NB4 (cell line): ENCODE measurements at places on chromosomes 1 and 21.
A peak's percentile ranks its signal among the peaks of the same experiment; 100 is the strongest.

DNA sequence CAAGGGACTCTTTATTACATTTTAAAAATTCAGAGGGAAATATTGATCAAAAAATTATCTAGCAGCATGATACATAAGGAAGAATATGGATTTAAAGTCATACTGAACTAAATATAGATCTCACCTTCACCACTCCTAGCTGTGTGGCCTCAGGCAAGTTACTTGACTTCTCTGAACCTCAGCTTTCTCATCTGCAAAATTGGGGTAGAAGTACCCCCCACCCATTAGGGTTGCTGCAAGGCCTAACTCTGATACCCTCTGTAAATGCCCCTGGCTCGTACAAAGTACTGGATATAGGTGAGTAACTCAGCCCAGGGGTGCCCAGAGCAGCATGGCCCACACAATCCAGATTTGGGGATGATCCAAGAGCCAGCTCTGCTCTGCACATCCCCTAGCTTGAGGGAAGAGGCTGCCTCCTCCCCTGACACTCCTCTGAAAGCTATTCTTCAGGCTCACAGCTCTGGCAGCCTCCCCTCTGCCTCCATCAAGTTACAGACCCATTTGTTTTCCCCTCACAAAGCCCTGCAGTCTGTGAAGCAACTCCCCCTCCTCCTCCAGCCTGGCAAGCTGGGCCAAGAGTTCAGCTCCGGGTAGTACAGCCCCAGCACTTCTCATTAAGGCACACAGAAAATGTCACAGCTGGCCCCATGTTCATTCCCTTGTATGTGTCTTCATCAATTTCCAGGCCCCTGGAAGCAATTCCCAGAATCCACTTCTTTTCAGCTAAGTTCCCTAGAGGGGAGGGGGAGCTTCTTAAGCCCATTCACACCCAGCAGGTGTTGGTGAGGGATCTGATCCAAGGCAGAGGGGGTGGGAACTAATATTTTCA lies 143.7 kb downstream of the PLPP3 start:
- no peak for DNase-seq

- DNase-seq, result no peak
Measured at GRCh38 chr21:45859041-45859761, 122.4 kb upstream of the COL6A1 start.

DNA sequence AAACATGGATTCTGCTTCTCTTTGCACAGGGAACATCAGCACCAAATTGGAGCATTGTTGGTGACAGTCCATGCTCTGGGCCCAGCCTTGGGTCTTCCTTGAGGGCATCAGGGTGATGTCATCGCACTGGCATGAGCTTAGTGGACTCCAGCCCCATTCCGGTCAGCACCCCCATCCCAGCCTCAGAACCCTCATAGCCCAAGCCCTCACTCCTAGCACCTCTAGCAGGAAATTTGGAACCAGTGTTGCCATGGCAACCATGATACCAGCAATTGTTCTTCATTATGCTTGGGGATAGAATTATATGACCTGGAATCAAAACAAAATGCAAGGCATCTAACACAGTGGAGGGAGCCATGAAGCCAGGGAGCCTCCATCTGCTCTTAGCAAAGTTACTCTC lies 83.1 kb downstream of the VWA5B1 start:
- DNase-seq, result no peak

DNA sequence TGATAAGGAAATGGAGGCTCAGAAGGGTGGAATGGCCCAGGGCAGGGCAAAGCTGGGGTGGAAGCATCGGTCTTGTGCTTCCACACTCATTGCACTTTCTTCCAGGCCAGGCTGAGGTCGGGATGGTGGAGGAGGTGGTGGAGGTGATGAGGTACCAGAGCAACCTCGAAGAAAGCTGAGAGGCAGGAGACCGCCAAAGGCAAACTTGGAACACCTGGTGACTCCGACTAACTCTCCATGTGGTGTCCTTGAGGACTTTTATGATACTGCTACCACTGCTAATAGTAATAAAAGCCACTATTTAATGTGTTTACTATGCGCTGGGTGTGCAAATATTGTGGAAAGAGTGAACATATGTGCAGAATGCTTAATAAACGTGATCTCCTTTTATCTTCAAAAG lies 16.9 kb upstream of the BTG2 start:
- no peak for DNase-seq

DNA sequence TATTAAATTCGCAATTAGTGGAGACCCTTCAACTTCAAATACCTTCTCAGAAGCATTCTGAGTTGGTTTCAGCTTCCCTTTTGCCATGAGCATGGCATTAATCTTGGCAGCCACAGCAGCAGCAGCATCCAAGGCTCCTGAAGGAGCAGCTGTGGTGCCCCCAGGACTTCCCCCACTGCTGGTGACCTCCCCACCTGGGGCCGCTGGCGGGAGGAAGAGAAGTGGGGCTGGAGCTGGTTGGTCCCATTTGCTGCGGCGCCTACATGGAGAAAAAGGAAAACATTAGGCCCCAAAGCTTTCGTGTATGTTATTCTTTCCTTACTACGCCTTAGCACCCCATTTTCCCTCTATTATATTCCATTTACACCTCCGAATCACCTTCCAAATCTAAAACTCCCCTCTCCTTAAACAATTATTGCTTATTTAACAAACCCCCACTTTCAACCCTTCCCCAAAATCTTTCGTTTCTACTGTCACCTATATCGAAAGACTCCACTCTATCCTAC lies 569 bp downstream of the KHDC4 start:
- peak; percentile 39 for DNase-seq

GRCh38 chr1:21568006-21568746 lies 59.0 kb downstream of the ALPL start:
- DNase-seq, result no peak

- no peak for DNase-seq
Measured at GRCh38 chr1:244154872-244155531, 103.9 kb downstream of the ZBTB18 start.

GRCh38 chr1:219902951-219903350 lies 25.4 kb downstream of the SLC30A10 start:
- DNase-seq, result no peak

GRCh38 chr21:46207920-46208591 lies 20.5 kb downstream of the LSS start:
- no peak for DNase-seq

- DNase-seq, result no peak
Measured at GRCh38 chr21:14617871-14618270, 71.8 kb upstream of the SAMSN1 start.

- DNase-seq, result no peak
Measured at GRCh38 chr1:37156646-37157045, 122.3 kb upstream of the GRIK3 start.

DNA sequence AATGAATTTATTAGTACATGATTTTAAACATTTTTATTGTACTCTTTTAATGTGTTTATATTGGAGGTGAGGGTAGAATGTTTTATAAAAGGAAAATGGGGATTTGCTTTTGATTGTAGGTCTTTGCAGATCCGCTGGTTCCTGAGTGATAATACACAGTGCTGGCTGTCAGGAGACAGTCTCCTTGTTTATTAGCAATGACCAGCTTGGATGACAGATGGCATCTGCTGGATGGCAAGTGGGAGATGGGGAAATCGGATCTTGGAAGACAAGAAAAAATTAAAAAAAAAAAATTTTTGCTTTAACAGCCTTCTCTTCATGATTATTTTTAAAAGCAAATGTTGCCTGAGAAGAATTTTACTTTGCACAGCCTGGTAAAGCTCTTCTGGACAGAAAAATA lies 4.4 kb upstream of the PHTF1 start:
- DNase-seq, result no peak

GRCh38 chr1:168246506-168246905 lies 20.7 kb downstream of the SFT2D2 start:
- DNase-seq, result no peak

DNA sequence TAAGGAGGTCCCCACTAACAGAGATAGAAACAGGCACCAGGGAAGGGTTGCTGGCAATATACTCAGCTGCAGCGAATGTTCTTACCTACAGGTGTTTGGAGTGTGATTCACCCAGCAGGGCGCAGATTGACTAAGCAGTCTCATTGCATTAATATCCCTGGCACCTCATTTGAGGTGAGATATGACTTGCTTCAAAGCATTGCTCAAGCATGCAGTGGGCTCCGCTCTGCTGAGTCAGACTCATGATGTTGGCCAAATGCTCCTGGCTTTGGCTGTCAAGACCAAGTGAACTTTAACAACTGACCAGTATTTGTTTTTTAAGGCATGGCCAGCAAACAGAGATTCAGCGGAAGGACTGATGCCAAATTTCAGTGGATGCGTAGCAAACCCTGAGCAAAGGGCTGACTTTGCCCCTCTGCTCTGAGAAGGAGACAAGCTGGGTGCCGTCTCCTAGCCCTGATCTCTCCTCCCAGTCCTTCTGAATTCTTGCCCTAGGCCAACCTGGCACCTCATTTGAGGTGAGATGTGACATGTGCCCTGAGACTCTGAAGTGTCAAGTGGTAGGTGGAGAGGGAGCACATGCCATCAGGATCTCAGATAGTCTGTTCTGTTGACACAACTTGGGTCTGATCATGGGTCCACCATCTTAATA lies 187.1 kb upstream of the COA6 start:
- no peak for DNase-seq

- peak; percentile 65 for DNase-seq
Measured at GRCh38 chr1:119141020-119141424, 569 bp upstream of the WARS2 start.

DNA sequence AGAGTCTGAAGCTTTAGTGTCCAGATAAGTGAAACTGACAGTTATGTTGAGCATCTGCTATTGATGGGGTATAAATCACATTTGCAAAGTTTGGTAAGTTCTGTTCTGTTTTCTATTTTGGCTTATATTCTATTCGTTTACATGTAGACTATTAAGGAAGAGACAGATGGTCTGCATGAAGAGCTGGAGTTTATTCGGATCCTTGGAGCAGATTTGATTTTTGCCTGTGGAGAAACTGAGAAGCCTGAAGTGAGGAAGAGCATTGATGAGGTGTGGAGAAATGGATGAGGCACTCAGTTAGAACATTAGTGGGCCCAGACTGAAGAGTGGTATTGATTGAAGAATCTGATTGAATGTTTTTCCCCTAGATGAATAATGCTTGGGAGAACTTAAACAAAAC lies 50.6 kb upstream of the BMP8A start:
- no peak for DNase-seq

- no peak for DNase-seq
Measured at GRCh38 chr1:2607641-2608091, 21.1 kb downstream of the PRXL2B start.

DNA sequence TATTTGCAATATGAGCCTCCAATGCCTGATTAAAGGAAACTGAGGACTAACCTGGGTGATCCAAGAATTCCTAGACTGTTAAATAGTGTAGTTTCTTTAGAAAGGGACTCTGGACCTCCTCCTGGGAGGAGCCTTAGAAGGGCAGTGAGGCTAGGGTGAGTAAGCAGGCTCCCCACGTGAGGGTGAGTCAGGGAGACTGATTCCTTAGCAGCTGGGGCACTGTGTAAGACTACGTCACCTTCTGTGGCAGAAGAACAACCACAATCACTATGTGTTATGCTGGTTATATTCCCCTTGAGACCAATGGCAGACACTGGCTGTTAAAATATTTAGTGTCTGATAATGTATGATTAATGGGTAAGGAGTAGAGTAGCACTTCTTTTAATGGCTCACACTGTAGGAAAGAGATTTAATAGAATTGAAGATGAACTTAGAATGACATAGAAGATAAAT lies 53.3 kb upstream of the SYT14 start:
- peak; percentile 70 for DNase-seq

DNA sequence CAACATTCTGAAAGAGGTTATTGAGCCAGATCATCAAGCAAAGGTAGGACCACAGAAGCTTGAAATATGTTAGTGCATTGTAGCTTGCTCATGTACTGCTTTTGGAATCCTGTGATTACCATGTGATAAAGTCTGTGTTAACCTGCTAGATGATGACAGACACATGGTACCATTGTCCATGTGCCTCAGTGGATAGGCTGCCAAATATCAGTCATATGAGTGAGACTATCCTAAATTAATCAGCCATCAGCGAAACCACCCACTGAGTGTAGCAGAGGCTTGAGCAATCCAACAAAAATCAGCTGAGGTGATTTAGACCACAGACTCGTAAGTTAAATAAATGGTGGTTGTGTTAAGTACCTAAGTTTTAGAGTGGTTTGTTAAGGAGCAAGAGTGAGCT lies 32.7 kb upstream of the CRB1 start:
- no peak for DNase-seq

- DNase-seq, result no peak
Measured at GRCh38 chr1:12519693-12520364, 98.2 kb downstream of the DHRS3 start.

DNA sequence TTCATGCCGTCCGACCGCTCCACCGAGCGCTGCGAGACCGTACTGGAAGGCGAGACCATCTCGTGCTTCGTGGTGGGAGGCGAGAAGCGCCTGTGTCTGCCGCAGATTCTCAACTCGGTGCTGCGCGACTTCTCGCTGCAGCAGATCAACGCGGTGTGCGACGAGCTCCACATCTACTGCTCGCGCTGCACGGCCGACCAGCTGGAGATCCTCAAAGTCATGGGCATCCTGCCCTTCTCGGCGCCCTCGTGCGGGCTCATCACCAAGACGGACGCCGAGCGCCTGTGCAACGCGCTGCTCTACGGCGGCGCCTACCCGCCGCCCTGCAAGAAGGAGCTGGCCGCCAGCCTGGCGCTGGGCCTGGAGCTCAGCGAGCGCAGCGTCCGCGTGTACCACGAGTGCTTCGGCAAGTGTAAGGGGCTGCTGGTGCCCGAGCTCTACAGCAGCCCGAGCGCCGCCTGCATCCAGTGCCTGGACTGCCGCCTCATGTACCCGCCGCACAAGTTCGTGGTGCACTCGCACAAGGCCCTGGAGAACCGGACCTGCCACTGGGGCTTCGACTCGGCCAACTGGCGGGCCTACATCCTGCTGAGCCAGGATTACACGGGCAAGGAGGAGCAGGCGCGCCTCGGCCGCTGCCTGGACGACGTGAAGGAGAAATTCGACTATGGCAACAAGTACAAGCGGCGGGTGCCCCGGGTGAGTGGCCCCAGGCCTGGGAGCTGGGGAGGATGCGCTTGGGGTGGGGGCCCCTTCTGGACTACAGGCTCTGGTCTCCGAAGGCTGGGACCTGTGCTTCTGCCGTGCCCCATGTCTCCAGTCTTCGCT lies 1.1 kb downstream of the SKI start:
- DNase-seq, result peak; percentile 85
